Pancreas (tissue), 10 donors: ENCODE measurements at places on chromosomes 4 and X. TPM values are rescaled to one million over a fixed set of nuclear protein-coding genes. Genes with fewer than 3 reads are reported as not detected.

The TMLHE gene
- polyA plus RNA-seq, result 4.8 TPM

The ATOH1 gene
- not detected for polyA plus RNA-seq

The FBXW7 gene
- 10.1 TPM for polyA plus RNA-seq

The CYLC1 gene
- not detected for polyA plus RNA-seq

The CWH43 gene
- polyA plus RNA-seq, result not detected

The PITX2 gene
- polyA plus RNA-seq, result 0.09 TPM

The PDZD4 gene
- 8.4 TPM for polyA plus RNA-seq
